Activated T-helper 1 cell treated with anti-CD3 and anti-CD28 coated beads, Interleukin-12 subunit alpha, Interleukin-12 subunit beta, Interleukin-2, Interleukin-4 antibody, amounts not matched to agents 30 ng/mL and 10 ng/mL and 1 ng/mL, durations not matched to agents 14 hours and 24 hours and 36 hours (primary cell): ENCODE measurements at places on chromosomes 12 and 14.

GRCh38 chr14:61132336-61132735, 148.8 kb downstream of the TMEM30B start:
- DNase-seq, result no peak

- no peak for DNase-seq
Measured at GRCh38 chr12:69168828-69169227, 70.5 kb upstream of the CPSF6 start.

DNA sequence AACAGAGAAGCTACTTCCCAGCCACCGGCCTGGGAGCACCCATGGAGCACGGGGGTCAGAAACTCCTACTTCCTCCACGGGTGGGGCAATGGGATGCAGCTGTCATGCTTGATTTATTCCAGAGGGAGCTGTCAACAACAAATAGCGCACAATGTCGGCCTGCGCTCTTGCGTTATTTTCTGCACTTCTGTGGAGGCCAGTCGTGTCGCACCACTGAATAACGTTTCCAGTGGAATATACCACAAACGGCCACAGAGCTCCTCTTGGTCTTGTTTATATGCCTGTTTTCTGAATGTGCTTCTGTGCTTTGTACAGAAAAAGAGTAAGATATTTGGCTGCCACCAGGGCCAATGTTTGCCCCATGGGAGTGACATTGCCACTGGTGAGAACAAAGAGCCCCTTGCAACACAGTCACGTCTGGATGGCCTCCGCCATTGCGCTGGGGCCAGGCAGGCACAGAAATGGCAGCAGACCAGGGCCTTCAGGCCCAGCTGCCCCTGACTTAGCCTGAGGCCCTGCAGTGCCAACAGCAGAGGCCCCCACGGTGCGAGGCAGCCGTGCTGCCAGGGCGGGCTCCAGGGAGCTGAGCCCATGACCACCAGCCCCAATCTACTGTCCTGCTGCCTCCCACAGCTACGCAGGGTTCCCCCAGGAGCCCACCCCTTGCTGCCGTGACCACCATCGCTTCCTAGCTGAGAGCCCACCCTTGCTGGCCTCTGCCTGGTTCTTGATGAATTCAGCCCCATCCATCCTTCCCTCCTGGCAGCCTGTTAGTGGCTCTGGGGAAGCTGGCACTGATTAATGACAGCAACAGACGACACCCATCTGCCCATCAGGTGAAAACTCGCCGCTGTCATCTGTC, 28.9 kb upstream of the TMEM179 start:
- no peak for DNase-seq

GRCh38 chr12:102462386-102462785, 18.0 kb downstream of the IGF1 start:
- DNase-seq, result no peak

GRCh38 chr14:59785629-59786028, 84.9 kb downstream of the RTN1 start:
- no peak for DNase-seq

GRCh38 chr12:29374913-29375312, 6.1 kb downstream of the ERGIC2 start:
- no peak for DNase-seq

DNA sequence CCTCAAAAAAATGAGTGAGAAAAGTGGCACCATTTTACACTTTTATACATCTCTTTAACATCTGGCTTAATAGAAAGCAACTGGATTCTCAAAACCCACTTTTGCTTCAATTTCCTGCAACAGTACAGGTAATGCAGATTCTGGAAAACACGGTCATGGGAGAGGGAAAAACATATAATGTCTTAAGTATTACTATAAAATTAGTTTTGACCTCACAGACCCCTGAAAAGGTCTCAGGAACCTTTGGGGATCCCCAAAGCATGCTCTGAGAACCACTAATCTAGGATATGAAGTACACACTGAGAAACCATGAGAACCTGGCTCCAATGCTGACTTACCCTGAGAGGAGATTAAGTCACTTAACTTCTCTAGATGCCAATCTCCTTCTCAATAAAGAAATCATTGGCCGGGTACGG, 64.7 kb downstream of the PPP2R5E start:
- DNase-seq, result no peak

DNA sequence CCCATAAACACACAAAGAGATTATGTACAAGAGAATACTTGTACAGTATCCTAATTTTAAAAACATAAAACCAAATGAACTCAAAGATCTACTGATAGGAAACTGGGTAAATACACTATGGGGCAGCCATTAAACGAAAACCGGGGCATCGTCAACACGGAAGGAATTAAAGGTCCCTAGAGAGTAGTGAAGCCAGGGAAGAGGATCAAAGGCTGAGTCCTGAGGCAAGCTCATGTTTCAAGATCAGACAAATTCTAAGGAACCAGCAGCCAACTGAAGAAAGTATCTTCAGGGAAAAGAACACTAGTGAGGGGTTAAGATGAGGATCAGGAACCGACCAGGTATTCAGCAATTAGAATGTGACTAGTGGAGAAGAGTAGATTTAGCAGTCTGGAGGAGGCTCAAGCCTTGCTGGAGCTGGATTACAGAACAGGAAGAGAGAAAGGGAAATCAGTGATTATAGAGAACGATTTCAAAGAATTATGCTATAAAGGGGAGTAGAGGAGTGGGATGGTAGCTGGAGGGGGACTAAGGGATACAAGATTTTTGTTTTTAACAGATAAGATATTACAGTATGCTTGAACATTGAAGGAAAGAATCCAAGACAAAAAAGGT, 23.7 kb downstream of the SEL1L start:
- DNase-seq, result no peak

GRCh38 chr12:77924703-77925102, 94.0 kb downstream of the NAV3 start:
- no peak for DNase-seq

GRCh38 chr14:24273422-24273998, 2.1 kb upstream of the RABGGTA start:
- DNase-seq, result no peak

DNA sequence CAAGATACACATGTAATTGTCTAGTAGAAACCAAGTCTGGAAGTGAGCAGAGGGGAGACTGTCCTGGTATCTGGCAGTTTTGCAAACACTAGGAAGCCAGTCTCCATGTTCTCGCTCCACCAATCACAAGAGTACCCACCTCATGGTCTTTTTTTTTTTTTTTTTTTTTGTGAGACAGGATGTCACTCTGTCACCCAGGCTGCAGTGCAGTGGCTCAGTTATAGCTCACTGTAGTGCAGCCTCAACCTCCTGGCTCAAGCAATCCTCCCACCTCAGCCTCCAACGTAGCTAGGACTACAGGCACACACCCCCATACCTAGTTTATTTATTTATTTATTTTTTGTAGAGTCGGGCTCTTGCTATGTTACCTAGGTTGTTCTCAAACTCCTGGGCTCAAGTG, 189.2 kb downstream of the EFCAB11 start:
- DNase-seq, result no peak

DNA sequence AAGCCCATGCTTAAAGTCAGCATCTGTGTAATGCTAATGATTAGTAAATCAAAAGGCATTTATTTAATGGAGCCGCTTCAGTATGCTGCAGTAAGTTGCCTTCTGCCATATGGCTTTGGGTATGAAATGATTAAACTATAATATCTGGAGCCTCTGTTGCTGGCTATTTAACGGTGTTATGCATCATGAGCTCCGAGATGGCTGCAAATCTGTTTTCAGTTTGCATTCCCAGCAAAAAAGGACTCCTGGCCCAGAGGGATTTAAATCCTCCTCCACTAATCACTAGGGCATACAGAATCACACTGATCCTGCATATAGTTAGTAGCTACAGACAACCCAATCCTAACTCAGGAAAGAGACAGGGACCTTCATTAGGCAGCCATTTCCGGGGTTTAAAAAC, 171.5 kb upstream of the EEA1 start:
- no peak for DNase-seq

GRCh38 chr14:35301735-35302528, 9.8 kb downstream of the PSMA6 start:
- DNase-seq, result no peak

GRCh38 chr12:22046090-22046967, at the start of gene CMAS:
CMAS (plus strand) TSS chr12:22046218; CDS start chr12:22046304, 86 bp downstream.
- DNase-seq, result peak; percentile 70

GRCh38 chr14:28785096-28785952, 18.7 kb downstream of the FOXG1 start:
- no peak for DNase-seq

GRCh38 chr14:69107407-69108003, 45.4 kb downstream of the DCAF5 start:
- no peak for DNase-seq

GRCh38 chr12:32163596-32163995, 56.9 kb downstream of the BICD1 start:
- DNase-seq, result no peak

DNA sequence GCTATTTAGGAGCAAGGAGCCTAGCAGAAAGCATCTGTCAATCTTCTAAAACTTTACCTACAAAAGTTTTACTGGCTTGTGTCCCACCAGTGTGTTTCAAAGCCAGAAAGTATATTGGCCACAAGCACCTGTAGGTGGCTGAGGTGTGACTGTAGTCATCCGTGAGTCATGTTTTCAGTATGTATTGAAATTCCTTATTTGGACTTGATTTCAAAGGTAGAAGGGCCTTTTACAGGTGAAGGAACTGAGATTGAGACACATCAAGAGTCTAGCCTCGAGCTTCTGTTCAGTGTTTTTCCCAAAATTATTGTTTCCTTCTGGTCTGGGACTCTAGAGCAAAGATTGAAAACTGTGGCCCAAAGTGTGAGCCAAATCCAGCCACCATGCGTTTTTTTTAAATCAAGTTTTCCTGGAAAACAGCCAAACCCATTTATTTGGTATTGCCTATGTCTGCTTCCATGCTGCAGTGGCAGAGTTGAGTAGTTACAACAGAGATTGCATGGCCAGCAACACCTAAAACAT, 195.3 kb upstream of the BCL2L14 start:
- DNase-seq, result no peak

DNA sequence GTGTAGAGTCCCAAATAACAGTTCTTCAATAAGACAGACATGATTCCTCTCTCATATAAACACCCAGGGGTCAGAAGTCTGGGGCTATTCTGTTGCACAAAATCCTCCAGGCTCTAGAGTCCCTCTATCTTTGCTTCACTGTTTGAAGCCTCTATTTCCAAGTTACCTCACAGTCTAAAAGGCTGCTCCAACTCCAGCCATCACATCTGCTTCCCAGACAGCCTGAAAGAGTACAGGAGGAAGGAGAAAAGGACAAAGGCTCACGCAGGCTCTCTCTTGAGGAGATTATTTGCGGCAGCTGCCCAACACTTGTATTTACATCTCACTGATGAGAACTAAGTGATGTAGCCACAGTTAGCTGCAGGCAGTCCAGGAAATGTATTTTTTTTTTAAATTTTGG, 6.4 kb downstream of the PAPLN start:
- DNase-seq, result no peak

DNA sequence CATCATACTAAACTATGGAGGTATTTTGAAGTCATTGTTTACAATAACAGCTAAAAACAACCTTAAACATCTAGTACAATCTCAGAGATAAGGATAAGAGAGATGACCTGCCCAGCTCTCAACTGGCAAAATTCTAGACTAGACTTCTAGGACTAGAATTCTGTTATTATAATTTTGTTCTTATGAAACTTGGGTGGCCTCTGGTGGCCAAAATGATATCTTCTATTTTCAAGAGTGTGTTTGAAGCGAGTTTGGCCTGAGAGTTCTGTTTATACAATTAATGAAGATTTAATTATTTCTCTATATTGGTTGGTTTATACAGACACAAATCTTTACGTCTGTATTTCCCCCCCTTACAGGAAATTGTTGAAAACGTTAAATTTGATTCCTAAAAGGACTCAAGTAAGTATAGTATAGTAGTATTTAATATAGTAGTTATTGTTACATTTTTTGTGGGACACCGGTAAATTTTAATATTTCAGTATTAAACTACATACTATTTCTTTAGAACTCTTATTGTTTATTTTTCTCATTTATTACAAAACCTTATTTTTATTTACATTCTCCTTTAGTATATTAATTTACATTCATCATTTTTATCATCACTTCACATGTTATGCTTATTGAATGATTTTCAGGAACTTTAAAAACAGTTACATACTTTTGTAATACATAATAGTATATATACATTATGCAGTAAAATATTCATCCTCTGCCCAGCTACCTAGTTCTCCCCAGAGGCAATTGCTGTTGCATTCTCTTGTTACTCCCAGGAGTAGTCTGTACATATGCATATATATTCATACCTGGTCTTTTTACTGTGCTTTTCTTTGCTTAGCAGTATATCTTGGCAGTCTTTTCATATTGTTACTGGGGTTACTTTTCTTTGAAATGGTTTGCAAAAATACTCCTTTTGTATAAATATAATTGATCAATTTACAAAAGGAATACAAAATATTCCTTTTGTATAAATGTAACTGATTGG, 6.6 kb downstream of the PPHLN1 start:
- no peak for DNase-seq

- no peak for DNase-seq
Measured at GRCh38 chr12:94585626-94586025, 64.7 kb downstream of the TMCC3 start.

DNA sequence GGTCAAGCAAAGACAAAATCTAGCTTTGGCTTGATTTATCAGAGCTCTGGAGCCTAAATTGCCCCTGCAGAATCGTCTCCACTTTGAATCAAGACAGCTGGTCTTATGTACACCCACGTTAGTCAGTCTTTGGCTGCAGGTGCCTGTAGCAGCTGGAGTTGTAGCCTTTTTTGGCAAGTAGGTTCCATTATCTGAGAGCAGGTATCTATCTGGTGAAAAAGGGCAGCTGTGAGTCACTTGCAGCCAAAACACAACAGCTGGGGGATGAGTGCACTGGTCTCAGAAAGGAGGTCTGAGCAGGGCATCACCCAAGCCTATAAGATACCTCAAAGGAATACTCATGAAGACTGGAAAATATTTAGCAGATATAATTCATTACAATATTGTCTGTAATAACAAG, 43.6 kb upstream of the KCNH5 start:
- no peak for DNase-seq

GRCh38 chr12:51959921-51960320, 8.4 kb downstream of the ACVR1B start:
- no peak for DNase-seq

- DNase-seq, result no peak
Measured at GRCh38 chr12:82760423-82760822, 73.7 kb downstream of the TMTC2 start.

DNA sequence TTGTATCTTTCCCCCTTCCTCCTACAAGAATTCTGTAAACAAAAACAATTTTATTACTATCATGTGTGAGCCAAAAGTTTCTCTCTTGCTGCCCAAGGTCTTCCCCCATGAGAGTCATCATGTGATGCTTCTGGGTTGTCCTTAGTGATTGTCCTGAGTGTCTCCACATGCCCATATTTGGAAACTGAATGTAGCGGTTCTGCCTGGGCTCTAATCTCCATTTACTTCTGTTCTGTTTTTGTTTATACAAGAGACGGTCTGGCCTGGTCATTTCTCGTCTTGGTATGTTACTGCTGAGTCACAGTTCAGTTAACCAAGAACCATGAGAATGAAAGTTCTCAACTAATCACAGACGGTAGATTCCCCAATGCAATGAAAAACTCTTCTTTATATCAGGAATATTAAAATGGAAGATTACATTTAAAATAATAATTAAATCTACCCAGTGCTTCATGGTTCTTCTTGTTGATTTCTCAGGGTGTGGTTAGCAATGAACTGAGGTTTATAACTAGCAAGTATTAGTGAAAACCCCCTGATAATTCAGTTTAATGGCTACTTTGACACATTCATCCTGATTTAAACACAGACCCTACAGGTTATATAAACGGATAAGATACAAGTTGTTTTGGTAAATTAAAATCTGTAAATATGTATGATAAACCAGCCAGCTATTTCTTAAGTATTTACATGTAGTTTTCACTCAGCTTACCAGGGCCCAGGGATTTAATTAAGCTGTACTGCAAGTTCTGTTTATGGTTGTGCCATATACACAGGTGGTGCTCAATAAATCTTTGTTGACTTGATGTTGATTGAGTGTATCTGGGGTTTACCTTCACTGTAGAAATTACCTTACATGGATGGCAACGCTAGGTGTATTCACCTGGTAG, 81.1 kb downstream of the PELI2 start:
- DNase-seq, result no peak
